IPS-NIHi11 (cell line): ENCODE measurements at places on chromosomes 1 and 21.

- no peak for DNase-seq
Observed at GRCh38 chr1:185492089-185492825, 175.2 kb upstream of the IVNS1ABP start.

- peak; percentile 59 for DNase-seq
Observed at GRCh38 chr1:162285149-162285561, 91.5 kb downstream of the SPATA46 start.

DNA sequence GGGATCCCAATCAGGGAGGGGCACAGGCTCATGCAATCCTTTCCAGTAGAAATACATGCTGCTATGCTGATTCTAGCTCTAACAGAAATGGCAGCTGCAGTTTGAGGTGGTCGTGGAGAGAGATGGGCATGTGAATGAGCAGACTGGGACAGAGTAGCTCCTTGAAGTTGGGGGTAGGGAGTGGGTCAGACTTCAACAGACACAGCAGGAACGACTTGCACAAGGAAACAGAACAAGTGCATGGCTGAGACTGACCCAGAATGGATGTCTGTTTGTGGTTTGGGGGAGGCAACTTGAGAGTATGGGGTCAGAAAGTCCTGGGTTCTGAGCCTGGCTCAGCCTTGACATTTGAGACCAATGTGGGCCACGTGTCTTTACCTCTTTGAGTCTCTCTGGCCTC, 25.1 kb upstream of the TRABD2B start:
- DNase-seq = no peak

GRCh38 chr1:53909946-53910345, 16.0 kb downstream of the DIO1 start:
- no peak for DNase-seq

DNA sequence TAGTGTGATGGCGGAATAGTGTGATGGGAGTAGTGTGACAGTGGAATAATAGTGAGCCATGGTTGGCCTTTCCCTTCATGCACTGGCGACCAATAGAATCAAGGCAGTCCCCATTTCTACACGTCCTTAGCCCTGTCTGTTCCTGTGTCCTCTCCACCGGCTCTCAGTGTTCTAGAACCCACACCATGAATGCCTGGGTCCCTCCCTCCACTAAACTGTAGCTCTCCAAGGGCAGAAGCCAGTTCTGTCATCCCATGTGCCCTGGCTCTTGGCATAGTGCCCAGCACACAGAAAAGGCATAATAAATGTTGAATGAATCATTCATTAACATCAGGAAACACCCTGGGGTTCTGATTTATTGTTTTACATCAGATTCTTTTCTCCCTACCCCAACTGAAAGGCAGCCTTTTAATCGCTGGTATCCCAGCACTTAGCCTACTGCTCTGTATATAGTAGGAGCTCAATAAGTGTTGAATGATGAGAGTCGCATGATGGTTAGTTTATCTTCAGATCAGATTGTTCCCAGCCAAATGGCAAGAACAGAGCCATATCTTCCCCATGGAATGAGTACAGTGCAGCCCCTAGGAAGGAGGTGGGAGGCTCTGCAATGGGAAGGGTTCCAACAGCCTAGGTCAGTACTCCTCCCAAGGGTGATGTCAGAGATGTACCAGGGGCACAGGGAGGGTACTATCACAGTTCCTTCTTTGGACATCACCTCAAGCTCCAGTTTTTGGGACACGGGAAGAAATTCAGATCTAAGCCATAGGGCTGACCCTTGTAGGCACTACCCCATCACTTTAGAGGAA, 325.7 kb downstream of the HHAT start:
- DNase-seq = no peak

DNA sequence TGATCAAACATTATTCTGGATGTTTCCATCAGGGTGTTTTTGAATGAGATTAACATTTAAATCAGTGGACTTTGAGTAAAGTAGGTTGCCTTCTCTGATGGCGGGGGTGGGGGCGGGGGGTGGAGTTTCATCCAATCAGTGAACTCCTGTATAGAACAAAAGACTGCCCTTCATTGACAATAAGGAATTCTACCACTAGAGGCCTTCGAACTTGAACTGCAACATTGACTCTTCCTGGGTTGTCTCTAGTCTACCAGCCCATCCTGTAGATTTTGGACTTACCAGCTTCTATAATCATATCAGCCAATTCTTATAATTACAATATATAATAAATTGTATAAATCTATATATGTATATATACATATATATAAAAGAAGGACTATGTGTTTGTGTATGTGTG, 520.4 kb upstream of the CXADR start:
- DNase-seq = peak; percentile 41

GRCh38 chr1:234750922-234751627, 141.1 kb upstream of the IRF2BP2 start:
- no peak for DNase-seq

- DNase-seq = no peak
Observed at GRCh38 chr1:94840808-94841207, 20.7 kb downstream of the SLC44A3 start.

DNA sequence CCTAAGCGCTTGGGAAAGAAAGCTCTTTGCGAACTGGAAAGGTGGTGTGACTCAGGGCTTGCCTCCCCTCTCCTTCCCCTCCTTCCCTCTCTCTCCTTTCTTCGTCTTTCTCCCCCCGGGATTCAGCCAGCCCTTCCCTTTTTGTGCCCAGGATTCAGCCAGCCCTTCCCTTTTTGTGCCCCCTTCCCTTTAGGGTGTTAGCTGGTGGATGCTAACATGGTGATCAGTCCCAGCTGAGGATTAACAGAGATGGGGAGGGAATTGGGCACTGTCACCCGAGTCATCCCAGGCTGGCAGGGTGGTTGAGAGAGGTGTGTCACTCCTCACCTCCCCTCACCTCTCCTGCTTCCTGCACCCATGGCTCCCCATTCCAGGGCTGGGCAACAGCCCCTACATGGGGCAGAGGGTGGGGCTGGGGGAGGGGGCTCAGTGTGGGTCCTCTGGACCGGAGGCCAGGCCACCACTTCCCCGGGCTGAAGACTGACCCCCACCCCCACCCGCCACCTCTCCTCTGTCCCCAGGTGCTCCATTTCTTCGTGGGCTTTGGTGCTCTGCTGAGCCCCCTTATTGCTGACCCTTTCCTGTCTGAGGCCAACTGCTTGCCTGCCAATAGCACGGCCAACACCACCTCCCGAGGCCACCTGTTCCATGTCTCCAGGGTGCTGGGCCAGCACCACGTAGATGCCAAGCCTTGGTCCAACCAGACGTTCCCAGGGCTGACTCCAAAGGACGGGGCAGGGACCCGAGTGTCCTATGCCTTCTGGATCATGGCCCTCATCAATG, 51.5 kb downstream of the ELK4 start:
- no peak for DNase-seq

DNA sequence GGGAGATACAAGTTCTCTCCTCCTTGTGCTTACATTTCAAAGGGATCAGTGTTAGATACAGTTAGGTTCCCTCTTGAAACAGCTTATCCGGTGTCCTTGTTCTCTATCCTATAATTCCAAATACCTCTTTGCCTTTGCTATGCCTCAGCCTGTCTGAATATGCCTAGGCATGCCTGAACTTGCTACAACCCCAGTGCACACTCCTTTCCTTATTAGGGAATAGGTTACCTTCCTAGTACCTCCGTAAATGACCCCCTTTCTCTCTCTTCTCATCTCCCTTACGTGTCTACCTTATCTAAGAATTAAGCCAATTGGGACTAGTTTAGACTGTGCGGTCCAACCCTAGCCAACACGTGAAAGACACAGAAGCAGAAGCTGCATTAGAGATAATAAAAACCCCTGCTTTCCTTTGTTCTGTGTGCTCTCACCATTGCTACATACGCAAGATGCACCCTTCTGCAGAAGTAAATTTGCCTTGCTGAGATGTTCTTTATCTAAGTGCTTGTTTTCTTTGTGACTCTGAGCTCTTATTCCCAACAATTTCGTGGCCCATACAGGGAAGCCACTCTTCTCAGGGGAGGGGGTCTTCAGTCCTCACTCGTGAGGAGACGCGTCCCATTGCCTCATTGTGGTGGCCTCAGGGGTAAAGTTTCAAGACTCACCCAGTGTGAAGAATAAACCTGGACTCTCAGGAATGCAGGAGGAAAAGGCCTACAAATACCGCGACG, 802.1 kb downstream of the PLA2G4A start:
- DNase-seq = no peak

- peak; percentile 58 for DNase-seq
Observed at GRCh38 chr1:234322979-234323378, 50.3 kb upstream of the COA6 start.

DNA sequence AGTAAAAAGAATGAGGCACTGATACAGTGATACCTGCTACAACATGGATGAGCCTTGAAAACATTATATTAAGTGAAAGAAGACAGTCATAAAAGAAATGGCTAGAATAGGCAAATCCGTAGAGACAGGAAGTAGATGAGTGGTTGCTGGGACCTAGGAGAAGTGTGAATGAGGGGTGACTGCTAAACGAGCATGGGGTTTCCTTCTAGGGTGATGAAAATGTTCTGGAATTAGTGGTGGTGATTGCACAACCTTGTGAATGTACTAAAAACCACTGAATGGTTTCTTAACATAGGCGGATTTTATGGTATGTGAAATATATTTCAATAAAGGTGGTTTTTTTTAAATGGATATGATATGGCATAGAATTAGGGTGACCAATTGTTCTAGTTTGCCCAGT, 12.6 kb upstream of the SERINC2 start:
- DNase-seq = no peak

DNA sequence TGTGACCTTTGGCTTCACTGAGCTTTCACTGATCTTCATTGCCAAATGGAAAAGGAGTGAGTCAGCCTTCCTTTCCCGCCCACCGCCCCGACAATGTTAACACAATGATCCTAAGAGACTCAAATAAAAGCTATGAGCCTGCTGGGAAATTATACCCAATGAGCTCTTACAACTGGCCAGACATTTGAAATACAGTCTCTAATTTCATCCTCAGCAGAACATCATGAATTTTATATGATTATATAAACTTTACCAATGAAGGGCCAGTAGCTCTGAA, 252.5 kb downstream of the SIPA1L2 start:
- DNase-seq = no peak

DNA sequence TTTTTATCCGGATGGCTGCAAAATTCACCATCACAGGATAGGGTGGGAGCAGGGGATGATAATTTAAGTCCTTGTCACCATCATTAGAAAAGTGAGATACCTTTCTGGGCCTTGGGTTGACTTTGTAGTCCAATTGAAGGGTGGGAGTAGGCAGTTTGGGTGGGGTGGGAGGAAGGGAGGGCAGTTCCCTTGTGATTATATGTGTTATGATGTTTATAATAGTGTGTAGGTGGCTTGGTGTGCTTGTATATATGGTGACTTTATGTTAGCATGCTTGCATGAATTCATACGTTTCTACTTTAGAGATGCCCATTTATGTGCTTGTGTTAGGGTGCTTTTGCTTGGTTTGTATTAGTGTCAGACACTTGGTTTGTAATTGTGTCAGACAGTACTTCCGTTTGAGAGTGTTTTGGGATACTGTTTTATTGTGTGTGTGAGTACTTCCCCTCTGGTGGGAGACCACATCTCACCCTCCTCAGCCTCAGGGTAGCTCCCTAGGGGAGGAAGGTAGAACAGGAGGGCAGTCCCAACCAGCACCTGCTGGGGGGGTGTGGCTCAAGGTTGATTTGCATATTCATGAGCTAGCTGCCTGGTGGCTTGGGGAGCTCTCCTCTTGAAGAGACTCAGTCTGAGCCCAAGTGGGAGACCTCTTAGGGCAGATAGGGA, 6.3 kb upstream of the POU3F1 start:
- DNase-seq = no peak

DNA sequence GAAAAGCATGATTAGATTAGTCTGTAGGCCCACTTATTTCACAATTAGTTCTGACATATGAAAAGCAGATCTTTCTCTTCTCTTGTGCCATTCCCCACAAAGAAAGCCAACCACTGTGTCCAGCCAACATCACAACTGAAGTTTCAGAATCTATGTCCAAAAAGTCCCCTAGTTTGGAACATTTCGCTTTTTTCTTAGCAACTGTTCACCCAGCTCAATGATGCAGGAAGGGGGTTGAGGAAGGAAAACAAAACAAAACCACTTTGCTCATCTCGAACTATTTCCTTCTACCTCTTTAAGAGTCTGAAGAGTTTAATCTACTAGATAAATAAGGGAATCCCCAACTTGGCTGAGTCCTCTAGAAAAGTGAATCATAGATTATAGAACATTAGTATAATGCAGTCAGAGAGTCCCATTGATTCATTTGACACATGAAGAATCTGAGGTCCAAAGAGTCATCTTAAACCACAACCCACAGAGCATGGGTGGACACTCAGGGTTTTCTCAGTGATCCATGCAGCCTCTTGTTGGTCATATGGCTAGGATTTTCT, 159.3 kb upstream of the SGIP1 start:
- no peak for DNase-seq

DNA sequence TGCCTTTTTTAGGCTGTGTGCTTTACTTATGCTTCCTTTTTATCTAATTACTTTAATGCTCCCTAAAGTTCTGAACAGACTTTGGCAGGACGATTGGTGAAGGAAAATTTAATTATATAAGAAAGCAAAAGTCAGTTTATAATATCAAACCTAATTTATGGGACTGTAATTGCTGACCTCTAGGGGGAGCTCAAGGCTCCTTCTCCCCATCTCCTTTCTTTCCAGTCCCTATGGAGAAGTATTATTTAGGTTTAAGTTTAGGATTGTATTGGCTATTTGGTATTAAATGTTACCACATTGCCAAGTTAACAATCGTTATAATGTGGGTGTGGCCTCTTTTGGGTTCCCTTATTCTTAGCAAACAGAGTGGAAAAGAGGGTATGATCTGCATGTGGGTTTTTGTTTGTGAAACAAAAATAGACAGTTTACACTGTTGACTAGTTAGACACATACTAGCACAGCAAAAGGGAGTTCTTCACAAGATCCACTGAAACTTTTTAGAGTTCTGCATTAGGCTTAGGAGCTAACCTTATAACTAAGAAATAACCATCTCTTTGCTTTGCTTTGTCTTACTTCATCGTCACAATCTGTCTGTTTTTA, 48.2 kb upstream of the TNFSF4 start:
- DNase-seq = peak; percentile 61

DNA sequence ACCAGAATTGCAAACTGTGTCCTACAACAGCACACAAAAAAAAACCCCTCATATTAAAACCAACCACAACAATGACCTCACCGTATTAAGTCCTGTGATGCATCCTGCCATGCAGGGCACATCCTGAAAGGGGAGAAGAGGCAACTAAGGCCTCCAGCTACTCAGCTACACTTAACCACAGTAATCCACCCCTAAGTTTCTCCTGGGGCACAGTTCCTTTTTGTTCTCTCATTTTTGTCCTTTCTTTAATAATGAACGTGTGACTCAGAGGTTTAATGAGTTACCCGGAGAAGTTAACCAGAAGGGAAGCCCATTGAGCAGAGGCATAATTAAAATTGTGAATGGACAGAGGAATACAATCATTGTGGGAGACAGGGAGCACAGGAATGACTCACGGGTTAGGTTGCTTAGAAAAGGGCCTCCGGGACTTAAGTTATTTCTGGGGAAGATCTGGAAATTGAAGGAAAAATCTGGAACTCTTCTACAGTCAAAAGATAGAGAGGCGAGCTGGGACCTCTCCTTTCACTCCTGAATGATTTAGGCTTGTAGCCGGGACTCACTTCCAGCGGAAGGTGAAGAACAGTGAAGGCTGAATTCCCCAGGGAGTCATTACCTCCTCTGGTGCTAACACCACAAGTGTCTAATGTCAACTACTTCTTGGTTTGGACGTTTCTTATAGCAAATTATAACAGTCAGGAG, 36.9 kb upstream of the HIVEP3 start:
- no peak for DNase-seq

GRCh38 chr1:101108111-101108500, 82.5 kb upstream of the DPH5 start:
- DNase-seq = no peak

- DNase-seq = no peak
Observed at GRCh38 chr1:93576346-93576745, 105.3 kb downstream of the BCAR3 start.

- DNase-seq = no peak
Observed at GRCh38 chr1:91798241-91798648, 87.7 kb downstream of the TGFBR3 start.
